RPMI7951 (cell line): ENCODE measurements at places on chromosomes 2 and 18. TPM values are rescaled to one million over a fixed set of nuclear protein-coding genes. Genes with fewer than 3 reads are reported as not detected.
A peak's percentile ranks its signal among the peaks of the same experiment; 100 is the strongest.

Gene ZNF396
- 1.1 and 2.2 TPM in 2 replicates for total RNA-seq

DNA sequence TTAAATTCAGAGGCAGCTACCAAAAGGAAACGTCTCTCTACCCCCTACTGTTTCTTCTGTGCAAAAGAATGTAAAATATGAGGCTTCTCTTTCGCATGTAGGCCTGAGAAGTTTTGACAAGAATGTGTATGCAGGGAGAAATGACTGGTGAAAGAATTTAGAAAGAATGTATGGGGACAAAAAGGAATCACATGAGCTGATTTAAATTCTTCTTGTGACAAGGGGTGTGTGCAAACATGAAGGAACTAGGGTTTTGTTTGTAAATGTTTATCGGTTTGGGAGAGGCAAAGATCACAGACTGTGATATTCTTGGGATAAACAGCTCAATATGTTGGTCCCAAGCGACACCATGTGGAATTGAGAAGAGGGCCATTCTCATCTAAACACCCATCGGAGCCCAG lies 345.2 kb upstream of the VRK2 start:
- no peak for DNase-seq

Gene PLA2R1
- 6.9 and 7.6 TPM in 2 replicates for total RNA-seq

Gene POTEJ
- not detected in 2 replicates for total RNA-seq

DNA sequence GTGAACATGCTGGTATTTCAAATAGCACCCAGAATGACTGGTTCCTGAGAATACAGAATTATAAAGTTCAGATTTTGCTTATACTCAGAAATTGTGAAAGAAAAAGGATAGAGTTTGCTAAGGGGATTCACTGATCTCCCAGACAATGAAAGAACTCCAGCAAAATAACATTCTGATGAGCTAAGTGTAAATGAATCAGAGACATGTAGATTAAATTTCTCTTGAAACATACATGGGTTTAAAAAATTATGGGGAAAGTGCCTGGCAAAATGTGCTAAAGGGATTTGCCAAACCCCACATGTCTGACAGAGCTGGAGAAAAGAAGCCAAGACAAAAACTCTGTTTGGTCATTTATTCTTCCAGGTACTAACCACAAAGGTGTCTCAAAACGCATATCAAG lies 116.3 kb downstream of the FTCDNL1 start:
- DNase-seq, result no peak

DNA sequence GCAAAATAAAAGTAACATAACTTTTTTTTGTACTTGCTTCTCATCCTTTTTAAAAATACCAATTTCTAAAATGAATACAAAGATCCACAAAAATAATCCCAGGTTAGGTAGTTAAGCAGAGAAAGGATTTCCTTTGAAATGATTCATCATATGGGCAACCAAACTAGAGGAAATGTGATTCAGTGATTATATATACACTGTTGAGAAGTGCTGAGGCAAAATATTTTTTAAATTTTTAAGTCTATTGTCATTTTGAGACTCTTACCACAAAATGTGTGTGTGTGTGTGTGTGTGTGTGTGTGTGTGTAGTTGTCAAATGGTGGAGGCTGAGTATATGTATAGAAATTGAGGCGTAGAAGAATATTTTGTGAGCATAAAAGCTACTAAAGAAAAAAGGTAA lies 1075.3 kb downstream of the LRP1B start:
- no peak for DNase-seq

GRCh38 chr2:85355521-85355920 lies 952 bp downstream of the ELMOD3 start:
- DNase-seq, result no peak

Gene GPR35
- 0.10 and 0.12 TPM in 2 replicates for total RNA-seq

DNA sequence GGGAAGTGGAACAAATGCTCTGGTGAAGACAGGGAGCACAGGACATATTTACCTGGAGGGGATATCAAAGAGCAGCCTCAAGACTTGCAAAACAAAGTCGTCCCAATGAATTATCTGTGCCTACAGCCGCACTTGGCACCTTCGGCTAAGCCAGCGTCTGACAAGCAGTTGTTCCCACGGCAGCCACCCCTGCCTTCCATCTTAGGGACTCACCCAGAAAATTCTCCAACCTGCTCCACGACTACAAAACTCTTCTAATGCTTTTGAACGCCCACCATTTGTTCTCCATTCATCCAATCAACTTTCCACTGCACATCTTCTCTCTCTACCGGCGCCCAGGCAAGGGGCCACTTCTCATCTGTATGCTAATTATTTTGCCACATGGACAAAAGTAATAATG lies 7.0 kb downstream of the MYT1L start:
- DNase-seq, result no peak

DNA sequence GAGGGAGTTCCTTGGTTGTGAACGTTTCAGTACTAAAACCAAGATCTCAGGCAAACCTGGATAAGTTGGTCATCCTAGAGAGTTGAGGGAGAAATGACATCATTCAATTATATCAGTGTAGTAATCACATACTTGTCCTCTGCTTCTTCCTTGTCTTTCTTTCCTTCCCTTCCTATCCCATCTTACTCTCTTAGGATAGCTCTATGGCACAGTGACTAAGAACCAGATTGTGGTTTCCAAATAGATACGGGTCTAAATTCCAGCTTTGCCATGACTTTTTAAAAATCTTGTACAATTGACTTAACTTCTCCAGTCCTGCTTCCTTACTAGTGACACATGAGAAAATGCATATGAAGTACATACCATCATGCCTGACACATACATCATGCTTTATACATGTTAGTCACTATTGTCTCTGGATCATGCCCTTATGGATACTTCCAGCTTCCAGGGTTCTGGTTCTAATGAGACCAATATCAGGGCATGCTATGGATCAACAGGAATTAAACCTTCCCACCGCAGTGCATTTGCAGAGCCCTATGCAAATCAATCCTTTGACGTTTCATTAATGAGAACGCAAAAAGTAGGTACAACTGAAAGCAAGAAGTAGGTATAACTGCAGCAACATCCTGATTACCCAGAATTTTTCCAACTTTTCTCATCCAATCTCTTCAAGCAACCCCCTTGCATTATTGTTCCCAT lies 168.0 kb upstream of the KLF7 start:
- peak; percentile 64 for DNase-seq

- DNase-seq, result no peak
Measured at GRCh38 chr2:105317937-105318336, 11.6 kb downstream of the TGFBRAP1 start.

GRCh38 chr2:232981767-232982360 lies 31.2 kb downstream of the NGEF start:
- no peak for DNase-seq

Gene MARCO
- not detected in 2 replicates for total RNA-seq

DNA sequence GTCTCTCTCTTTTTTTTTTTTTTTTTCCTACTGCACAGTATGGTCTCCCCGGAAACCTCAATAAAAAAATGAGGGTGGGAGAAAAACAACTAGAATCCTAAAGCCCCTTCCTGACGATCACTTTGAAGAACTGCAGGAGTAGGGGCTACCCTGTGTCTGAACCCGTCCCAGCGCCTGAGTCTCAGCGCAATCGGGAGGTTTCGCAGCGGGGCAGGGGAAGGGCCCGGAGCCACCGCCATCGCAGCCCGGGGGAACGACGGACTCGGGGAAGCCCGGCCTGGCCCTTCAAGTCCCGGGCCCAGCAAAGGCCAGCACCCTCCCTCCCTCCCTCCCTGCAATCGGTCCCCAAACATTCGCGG lies 411 bp downstream of the NARS1 start:
- DNase-seq, result no peak

Gene SP140L
- 9.0 and 15.1 TPM in 2 replicates for total RNA-seq

DNA sequence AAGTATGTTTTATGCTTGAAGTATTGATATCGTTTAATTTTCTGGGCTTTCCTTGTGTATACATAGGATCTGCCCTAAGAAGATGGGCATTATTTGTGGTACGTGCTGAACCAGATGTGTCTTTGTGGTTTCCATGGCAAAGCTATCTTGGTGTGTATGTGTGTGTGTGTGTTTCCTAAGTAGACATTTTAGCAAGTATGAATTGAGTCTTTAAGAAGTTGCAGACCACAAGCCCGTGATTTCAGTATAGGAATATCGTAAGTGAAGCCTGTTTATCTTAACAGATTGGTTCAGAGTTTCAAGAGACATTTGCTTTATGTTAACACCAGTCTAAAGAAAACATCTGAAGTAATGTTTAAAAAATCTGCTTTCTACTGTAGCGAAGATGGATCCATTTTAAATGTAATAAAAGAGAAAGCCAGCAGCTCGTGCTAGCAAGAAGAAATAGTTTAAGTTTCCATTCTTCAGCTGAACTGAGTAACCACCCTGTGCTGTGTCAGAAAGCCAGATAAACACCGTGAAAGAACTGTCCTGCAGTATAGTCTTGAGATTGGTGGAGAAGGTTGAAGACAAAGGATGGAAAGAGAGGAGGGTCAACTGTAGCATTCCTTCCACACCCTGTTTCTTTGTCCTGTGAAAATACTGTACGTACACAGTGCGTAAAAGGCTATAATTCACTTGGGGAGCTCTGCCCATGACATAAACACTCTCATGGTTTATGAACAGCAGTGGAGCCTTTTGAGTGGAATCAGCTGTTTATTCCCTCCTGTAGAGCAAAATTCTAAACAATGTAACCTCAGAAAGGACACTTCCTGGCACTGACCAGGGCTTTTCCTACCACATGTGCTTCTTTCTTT lies 91.9 kb upstream of the FOSL2 start:
- DNase-seq, result peak; percentile 71

- DNase-seq, result peak; percentile 54
Measured at GRCh38 chr2:8576525-8577167, 105.2 kb upstream of the ID2 start.

DNA sequence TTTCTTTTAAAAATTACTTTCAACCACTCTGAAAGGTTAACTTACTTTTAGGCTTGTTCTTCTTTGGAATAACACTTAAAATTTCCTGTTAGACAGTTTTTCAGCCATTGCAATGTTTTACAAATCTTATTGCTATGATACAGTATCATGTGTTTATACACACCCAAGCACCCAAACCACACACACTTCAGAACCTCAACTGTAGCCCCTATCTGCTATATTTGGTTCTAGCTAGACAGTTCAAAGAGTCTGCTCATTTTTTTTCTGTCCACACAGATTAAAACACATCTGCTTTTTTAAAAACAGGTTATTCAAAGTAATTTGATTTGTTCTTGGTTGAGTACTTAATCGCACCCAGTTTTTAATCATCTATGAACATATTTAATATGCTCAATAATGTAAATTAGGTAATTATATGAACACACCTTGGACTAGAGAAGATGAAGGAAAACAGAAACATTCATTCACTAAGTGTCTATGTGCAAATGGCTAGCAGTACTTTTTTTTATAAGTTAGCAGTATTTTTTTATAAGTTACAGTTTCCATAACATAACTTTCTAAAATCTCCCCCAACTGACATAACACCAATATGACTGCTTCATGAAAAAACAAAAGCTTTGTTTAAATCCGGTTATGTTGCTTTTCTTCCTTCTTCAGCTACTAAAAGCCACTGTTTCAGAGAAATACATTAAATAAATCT lies 17.6 kb downstream of the FBXO11 start:
- no peak for DNase-seq

Gene IL37
- 0.36 and 0.49 TPM in 2 replicates for total RNA-seq
